Ovary (tissue), 10 donors: ENCODE measurements at places on chromosomes 7 and 10. TPM values are rescaled to one million over a fixed set of nuclear protein-coding genes. Genes with fewer than 3 reads are reported as not detected.

The UTF1 gene
- 0.35 TPM for total RNA-seq

The KIF20B gene
- total RNA-seq = 3.8 TPM

GRCh38 chr7:37141742-37142141 lies 306.9 kb downstream of the ELMO1 start:
- no peaks in the 10 kb centered on the region for H3K27me3 ChIP-seq
- no peak overlapping the region for H3K27ac ChIP-seq
- no peak overlapping the region for H3K4me3 ChIP-seq
- no peaks in the 10 kb centered on the region for H3K4me1 ChIP-seq
- no peaks in the 10 kb centered on the region for H3K36me3 ChIP-seq

DNA sequence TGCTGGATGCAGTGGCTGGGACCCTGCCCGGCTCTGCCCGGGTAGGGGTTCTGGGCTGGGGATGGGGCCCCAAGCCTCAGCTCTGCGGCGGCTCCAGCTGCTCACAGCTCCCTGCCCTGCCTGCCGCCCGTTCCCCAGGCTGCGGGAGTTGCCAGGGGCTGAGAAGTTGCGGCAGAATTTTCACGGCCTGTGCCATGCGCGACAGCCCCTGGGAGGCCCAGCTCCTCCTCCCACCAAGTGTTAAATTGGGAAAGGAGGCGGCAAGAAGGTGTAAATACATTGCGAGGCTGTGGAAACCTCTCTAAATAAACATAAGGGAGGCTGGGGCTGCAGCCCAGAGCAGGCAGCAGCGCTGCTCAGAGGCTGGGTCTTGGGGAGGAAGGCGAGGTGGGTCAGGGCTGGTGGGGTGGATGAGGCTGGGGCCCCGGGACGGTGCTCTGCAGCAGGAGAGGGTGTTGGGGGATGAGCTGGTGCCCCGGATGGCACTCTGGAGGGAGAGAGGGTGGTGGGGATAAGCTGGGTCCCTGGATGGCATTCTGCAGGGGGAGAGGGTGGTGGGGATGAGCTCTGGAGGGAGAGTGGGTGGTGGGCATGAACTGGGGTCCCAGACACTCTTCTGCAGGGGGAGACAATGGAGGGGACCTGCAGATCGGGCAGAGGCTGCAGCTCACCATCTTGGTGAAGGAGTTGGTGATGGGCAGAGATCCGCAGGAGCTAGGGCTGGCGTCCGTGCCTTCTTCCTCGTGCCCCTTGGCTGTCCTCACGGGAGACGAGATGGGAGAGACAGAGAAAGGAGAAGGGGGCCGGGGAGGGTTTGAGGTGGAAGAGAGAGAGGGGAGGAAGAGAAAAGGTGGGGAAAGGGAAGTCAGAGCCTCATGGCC lies 85.5 kb upstream of the GNA12 start:
- H3K27me3 ChIP-seq = no peaks in the 10 kb centered on the region
- H3K4me3 ChIP-seq = no peak overlapping the region
- no peak for DNase-seq

GRCh38 chr10:96509017-96509641 lies 4.6 kb downstream of the TLL2 start:
- H3K27ac ChIP-seq = no peak overlapping the region
- H3K4me3 ChIP-seq = no peak overlapping the region
- H3K4me1 ChIP-seq = peaks cover 7% of the 10 kb centered on the region

- H3K27ac ChIP-seq = no peak overlapping the region
- no peaks in the 10 kb centered on the region for H3K36me3 ChIP-seq
- H3K27me3 ChIP-seq = no peaks in the 10 kb centered on the region
- DNase-seq = no peak
Measured at GRCh38 chr10:29860166-29860565, 199.2 kb downstream of the JCAD start.
